Upper lobe of left lung (tissue), 6 donors: ENCODE measurements at places on chromosomes 5 and 9.

DNA sequence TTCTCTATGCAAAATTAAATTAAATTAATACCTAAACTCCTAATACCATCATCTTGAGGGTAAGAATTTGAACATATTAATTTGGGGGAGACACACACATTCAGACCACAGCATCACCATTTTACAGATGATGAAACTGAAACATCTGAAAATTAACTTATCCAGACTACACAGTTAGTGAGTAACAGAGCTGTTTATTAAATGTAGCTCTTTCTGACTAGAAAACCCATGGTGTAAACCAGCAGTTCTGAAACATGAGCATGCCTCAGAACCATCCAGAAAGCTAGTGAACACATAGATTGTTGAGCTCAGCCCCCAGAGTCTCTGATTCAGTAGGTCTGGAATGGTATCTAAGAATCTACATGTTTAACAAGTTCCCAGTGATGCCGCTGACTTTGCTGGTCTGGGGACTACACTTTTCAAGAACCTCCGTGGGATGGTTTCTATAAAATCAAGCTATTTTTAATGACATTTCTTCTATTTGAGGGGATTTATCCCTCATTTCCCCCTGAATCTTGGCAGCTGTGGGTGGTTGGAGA is 113.5 kb downstream of the RORB start:
- DNase-seq: no peak

GRCh38 chr9:75071530-75072122 is 16.3 kb downstream of the NMRK1 start:
- no peak for DNase-seq

- no peak for DNase-seq
Measured at GRCh38 chr9:36858805-36859375, 175.2 kb downstream of the PAX5 start.

DNA sequence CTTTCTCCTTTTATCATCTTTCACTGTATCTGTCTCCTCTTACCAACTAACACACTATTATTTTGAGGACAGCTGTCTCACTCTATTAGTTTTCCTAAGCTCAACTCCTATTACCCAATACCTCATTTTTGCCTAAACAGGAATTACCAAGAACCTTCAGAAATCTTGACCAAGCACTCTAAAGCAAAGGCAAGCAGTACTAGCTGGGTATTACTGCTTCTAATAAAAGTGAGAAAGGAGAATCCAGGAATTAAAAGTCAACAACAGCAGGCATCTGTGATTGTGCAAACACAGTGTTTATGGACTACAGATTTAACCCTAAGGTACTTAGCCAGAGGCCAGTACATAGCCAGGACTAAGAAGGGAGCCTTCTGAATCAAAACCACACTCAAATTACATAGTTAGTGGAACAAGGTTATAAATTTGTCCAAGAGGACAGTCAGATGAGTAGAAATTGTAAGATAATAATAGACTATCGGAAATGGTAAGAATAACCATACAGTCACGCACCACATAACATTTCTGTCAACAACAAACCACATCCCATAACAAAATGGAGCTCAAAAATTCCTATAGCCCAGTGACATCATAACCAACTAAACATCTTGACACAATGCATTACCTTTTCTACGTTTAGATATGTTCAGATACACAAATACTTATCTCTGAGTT is 8.3 kb downstream of the RFX3 start:
- no peak for DNase-seq

DNA sequence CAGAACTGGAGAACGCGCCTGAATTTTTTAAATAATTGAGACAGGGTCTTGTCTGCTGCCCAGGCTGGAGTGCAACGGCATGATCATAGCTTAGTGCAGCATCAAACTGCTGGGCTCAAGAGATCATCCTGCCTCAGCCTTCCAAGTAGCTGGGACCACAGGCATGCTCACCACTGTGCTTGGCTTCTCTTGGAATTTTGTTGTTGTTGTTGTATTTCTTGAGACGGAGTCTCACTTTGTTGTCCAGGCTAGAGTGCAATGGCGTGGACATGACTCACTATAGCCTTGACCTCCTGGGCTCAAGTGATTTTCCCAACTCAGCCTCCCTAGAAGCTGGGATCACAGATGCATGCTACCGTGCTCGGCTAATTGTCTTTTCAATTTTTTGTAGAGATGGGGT is 58.4 kb upstream of the DAB2IP start:
- DNase-seq: no peak

GRCh38 chr5:57989378-57989777 is 470.5 kb downstream of the PLK2 start:
- DNase-seq: no peak

DNA sequence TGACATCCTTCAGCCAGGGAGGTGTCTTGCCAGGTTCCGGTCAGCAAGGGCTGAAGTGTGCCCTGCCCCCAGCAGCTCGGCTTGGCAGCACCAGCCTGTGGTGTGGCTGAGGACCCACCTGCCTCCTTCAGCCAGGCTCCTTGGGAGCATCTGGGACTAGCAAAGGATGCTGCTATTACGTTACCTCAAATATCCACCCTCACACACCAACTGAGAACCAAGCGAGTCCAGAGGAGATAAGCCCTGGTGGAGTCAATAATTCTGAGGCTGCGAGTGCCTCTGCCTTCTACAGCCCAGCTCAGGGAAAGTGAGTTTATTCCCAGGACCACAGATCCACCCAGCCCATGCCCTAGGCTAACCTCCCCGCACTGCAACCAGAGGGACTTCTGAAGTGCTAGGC is 57.1 kb upstream of the FSTL4 start:
- no peak for DNase-seq

- DNase-seq: no peak
Measured at GRCh38 chr9:87798261-87798833, 72.4 kb downstream of the CTSL start.

DNA sequence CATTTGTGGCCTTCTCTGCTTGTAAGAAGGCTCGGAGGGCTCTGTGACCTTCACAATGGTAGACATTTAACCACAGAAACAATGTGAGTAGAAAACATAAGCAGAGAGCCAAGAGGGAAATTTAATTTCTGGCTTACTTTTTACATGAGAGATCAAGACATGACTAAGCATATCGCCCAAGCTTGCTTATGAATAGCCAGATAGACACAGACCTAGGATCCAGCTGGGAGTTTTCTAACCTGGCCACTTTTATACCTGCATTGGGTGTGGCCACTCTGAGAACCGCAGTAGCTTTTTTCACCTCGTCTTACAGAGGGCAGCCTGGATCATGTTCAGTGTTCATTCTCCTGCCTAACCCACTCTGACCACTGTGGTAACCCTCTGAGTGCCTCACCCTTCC is 244.9 kb upstream of the KCNN2 start:
- no peak for DNase-seq

DNA sequence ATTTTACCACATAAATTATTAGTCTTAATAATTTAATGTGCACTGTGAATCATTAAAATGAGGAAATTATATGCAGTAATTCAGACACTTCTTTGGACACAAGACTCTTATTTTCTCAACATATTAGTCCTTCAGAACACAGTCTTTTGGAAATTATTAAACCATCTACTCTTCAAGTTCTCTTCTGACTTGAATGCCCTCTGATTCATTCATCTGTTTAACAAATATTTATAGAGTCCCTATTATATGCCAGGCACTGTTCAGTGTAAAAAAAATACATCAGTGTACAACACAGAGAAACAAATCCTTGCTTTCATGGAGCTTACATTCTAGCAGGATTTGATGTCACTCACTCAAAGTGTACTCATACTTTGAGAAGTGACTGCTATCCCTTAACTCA is 163.4 kb upstream of the IL12B start:
- no peak for DNase-seq

- DNase-seq: no peak
Measured at GRCh38 chr9:2281803-2282185, 266.6 kb downstream of the SMARCA2 start.

DNA sequence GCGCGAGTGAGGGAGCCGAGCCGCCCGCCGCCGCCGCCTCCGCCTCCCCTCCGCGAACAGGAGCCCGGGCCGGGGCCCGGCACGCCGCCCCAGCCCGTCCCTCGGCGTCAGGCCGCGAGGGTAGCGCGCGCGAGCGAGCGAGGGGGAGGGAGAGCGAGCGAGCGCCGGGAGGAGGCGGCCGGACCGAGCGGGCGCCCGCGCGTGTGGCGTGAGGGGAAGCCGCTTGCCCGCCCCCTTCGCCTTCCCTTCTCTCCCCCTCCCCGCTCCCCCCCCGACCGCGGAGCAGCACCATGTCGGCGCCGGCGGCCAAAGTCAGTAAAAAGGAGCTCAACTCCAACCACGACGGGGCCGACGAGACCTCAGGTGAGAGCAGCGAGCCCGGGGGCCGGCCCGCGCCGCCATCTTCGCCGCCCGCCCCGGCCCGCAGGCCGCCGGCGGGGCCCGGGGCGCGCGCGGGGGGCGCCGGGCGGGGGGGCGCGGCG is 312 bp downstream of the SET start:
- DNase-seq: peak; percentile 38

DNA sequence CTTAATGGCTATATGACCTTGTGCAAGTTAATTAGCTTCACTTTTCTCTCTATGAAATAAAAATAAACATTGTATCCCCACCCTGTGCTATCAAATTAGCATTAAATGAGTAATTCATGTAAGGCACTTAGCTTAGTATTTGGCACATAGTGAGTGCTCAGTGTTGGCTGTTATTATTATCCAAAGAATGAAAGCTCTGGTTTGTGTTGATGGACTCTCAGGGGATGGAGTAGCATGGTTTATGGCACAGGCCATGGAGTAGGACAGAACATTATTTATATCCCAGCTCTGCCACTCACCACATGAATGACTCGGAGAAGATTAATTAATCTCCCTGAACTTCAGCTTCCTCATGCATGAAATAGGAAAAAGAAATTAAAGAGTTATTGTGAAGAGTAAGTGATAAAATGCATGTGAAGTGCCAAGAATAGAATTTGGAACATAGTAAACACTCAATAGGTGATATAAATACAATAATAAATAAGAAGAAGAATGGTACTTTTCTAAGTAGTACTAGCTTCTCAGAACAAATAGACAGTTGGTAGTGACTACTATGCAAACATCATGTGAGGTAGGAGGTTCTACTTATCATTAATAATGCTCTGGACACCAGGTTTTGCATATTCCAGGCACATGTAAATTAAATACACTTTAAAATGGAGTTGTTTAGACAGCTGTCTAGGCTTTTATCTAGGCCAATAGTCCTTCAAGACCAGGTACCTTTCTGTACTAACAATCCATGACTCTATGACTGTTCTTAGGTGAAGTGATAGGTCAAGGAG is 146.4 kb downstream of the GRIA1 start:
- DNase-seq: no peak

DNA sequence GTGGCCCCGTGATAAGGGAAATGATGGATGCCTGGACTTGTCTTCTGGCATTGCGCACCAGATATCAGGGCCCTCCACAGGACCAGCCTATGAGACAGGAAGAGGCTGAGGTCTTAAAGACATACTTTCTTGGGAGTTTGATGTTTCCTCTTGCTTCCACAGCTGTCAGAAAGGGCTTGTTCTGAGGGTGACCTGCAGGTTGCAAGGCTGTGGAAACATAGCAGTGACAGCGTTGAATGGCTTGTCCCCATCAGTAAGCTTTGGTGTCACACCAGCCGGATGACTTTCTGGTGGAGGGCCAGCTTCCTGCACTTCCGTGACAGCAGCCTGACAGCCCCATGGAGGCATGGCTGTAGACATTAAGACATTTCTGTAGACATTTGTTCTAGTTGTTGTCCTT is 143.2 kb downstream of the C9orf152 start:
- DNase-seq: no peak

GRCh38 chr5:757931-758697 is 26.4 kb downstream of the ZDHHC11B start:
- peak; percentile 47 for DNase-seq

DNA sequence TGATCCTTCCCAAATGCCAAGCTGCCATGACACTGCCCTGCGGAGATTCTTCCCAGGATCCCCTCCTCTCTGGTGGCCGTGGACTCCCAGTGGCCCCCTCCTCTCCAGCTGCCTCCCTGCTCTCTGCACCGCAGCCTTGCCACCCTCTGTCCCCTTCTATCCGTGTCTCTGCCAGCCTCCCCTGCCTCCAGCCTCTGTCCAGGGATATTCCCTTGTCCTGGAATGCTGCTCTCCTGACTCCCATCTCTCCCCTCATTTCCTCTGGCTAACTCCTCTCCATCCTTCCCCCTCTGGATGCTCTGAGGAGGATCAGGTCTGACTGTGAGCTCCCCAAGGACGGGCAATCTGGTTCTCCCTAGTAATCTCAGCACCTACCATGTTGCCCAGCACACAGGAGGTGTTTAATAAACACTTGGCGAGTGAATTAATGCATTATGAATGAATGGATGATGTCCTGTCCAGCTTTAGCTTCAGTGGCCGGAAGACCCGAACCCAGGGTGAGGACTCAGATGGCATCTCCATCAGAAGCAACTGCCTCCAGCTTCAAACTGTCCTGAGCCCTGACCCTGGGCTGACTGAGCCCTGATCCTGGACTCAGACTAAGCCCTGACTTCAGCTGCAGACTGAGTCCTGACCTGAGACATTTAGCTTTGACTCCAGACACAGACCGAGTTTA is 7.5 kb upstream of the CRB2 start:
- no peak for DNase-seq

DNA sequence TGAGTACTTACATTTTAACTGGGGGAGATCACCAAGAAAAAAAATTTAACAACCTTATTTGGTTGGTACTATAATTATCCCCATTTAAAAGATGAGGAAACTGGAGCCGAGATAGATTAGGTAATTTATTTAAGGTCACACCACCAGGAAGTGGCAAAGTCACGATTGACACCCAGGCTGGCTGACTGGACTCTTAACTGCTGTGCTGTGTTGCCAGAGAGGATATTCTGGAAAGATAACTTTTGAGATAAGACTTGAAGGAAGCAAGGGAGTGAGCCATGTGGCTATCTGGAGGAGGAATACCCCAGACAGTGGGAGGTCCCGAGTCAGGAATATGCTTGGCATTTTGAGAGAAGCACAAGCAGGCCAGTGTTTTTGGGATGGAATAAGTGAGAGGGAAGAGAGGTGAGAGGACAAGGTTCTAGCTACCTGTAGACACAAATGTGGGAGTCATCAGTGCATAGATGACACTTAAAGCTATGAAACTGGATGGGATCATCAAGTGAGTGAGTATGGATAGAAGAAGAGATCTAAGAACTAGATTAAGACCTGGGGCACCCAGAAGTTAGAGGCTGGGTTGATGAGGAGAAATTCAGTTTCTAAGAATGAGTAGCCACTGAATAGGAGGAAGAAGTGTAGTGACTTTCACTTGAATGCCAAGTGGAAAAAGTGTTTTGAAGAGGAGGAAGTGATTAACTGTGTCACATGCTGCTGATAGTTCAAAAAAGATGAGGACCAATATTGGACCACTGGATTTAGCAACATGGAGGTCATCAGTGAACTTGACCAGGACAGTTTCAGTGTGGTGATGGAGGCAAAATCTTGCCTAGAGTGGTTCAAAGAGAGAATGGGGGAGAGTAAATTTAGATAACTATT is 25.6 kb downstream of the PDE8B start:
- no peak for DNase-seq
